NCI-H526 (cell line): ENCODE measurements at places on chromosomes 7 and 10.
A peak's percentile ranks its signal among the peaks of the same experiment; 100 is the strongest.

DNA sequence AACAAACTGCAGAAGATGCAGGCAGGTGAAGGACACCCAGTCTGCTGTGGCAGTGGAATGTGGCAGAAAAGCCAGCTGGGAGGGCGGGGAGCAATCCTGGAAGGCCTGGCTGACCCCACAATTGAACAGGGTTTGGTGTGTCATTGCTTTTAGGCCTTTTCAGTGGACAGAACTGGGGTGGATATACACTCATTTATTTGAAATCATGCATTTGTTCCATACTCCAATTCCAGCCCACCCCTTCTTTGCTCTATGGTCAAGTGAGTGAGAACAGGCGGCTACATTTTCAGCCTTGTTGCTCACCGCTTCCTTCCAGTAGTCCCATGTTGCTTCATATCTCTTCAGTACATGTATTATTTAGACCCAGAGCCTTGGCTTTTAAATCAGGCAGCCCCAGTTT lies 39.8 kb downstream of the PTPN12 start:
- no peak for DNase-seq

DNA sequence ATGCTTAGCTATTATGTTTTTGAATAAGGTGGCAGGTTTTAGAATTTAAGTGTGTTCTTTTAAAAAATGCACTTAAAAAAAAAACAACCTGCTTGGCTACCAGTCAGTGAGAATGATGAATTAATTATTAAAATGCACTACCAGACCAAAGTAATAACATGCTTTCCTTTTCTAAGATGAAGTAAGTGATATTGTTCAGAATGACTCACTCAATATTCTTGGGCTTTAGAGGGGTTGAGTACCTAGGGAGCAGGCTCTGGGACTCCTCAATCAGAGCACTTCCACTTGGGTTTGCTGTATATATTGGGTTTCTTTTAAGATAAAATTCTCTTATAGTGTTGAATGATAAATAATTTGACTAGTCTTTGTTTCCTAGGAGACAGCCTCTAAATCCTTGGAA lies 8.6 kb downstream of the STAM start:
- DNase-seq = no peak

GRCh38 chr7:50697748-50698147 lies 84.9 kb downstream of the GRB10 start:
- DNase-seq = no peak

- DNase-seq = no peak
Measured at GRCh38 chr7:15836041-15836440, 149.6 kb upstream of the MEOX2 start.

DNA sequence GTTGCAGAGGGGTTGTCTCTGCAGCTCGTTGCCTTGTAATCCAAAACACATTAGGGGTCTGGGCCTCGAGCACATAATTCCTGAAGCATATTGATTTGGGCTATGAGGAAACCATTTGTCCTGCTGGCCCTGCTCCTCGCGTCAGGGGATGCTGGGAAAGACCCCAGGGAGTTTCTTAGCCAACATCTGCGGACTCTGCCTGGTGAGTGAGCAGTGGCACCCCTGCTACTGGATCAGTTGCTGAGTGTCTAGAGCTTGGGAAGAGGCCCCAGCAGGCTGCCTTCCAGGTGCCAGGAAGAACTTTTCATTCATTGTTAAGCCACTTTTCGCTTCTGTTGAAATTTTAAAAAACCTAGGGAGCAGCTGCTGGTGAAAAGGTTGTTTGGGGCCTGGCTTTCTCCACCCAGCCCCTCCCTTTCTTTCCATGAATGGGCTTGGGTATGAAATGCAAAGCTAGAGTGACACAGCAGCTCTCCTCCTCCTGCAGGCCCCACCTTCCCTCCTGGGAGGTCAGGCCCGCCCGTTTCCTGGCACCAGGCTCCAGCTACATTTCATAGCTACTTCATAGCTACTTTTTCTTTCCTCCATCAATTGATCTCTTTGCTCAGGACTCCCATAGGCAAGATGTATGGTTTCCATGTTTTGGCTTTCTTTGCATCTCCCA lies 26.8 kb downstream of the TACR2 start:
- peak; percentile 21 for DNase-seq

- no peak for DNase-seq
Measured at GRCh38 chr7:25643770-25644394, 415.6 kb upstream of the NPVF start.

GRCh38 chr7:20223356-20223755 lies 6.2 kb upstream of the MACC1 start:
- no peak for DNase-seq

DNA sequence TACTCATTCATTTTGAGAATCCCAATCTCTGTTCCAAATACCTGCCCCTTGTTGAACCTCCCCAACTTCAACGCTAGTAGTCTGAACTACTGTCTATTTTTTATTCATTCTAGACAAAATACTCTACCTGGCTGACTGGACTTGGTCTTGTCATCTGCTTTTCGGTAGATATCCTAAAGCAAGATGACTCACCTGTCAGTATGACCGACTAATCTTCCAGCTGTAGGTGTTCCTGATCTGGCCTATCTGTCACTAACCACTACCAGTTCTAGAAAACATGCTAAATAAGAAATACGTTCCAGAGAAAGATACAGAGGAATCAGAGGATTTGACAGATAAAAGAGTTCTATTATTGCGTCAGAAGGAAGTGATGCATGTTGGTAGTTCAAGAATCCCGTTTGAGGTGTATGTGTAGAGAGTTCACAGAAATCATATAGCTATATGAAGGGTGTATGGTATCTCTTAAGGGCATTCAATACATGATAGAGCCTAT lies 81.1 kb downstream of the IDE start:
- DNase-seq = no peak

GRCh38 chr10:131453721-131454634 lies 142.5 kb upstream of the TCERG1L start:
- peak; percentile 78 for DNase-seq

- no peak for DNase-seq
Measured at GRCh38 chr10:49323171-49323895, 24.4 kb downstream of the C10orf71 start.

DNA sequence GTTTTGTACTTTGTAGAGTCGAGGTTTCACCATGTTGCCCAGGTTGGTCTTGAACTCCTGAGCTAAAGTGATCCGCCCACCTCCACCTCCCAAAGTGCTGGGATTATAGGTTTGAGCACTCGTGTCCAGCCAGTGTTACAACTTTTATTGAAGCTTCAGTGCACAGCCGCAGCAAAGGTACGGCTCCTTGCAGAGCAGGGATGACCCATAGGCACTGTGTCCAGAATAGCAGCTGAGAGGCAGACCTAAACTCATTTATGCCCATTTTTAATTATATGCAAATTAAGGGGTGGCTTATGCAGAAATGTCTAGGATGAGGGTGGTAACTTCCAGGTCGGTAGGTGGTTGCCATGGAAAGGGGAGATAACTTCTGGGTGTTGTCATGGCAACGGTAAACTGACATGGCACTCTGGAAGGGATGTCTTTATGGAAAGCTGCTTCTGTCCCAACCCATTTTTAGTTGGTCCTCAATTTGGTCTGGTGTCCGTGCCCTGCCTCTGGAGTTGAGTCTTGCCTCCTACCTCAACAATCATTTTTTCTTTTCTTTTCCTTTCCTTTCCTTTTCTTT lies 22.7 kb downstream of the NYAP1 start:
- DNase-seq = no peak

- no peak for DNase-seq
Measured at GRCh38 chr7:123348690-123349089, 148.9 kb upstream of the SLC13A1 start.

GRCh38 chr7:158574308-158575036 lies 13.2 kb downstream of the PTPRN2 start:
- DNase-seq = no peak

- DNase-seq = no peak
Measured at GRCh38 chr7:150330211-150330885, 7.0 kb upstream of the ACTR3C start.

DNA sequence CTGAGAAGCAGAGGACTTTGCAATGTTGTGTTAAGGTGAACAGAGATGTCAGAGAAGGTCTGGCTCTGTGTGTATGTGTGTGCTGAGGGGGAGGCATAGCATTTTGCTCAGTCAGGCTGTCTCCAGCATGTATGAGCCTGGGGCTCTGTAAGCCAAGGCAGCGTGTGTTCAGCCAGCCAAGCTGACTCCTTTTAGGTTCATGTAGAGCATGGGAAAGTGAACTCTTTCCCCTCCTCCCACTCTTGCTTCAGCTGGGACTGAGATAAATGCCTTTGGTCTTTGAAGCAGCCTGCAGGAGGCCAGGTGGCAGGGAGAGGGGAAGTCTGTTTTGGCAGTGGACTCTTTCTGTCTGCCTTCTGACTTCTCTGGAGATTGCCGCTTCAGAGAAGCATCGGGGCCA lies 3.8 kb downstream of the SFXN2 start:
- DNase-seq = no peak

- no peak for DNase-seq
Measured at GRCh38 chr10:92173996-92174395, 116.9 kb downstream of the CPEB3 start.

DNA sequence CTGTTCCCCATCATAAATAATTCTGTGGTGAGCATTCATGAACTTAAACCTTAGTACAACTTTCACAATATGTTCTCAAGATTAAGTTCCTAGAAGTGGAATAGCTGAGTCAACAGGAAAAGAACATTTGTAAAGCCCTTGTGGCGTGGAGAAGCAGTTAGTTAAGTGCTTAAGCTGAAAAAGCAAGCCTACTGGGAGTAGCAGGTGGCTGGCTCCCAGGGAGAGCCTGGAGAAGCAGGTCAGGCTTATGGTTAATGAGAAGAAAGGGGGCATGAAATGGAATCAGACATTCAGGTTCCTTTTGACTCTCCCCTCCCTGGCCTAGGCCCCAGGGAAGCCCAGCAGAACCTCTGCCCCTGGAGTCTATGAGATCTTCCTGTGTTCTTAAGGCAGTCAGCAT lies 35.3 kb downstream of the VSTM4 start:
- no peak for DNase-seq

DNA sequence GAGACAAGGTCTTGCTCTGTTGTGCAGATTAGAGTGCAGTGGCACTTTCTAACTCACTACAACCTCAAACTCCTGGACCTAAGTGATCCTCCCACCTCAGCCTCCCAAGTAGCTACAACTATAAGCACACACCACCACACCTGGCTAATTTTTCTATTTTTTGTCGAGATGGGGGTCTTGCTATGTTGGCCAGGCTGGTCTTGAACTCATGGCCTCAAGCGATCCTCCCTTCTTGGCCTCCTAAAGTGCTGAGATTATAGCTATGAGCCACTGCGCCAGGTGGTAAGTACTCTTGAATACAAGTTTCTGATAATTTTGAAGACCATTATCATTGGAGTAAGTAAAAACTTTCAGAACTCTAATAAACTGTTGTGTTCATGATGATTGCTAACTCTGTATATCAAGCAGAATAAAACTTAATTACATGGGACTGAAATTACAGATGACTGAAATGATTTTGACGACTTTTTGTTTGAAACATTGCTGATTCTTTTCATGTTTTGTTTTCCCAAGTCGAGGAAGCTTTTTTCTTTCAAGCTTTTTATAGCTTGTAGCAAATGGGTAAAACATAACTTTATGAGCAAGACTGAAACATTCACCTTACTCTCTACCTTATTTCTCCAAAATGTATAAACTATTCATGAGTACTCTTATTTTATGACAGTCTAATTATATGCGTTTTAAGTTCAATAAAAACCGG lies 14.6 kb downstream of the LARP4B start:
- no peak for DNase-seq

- DNase-seq = no peak
Measured at GRCh38 chr10:121465215-121465614, 133.0 kb downstream of the FGFR2 start.

DNA sequence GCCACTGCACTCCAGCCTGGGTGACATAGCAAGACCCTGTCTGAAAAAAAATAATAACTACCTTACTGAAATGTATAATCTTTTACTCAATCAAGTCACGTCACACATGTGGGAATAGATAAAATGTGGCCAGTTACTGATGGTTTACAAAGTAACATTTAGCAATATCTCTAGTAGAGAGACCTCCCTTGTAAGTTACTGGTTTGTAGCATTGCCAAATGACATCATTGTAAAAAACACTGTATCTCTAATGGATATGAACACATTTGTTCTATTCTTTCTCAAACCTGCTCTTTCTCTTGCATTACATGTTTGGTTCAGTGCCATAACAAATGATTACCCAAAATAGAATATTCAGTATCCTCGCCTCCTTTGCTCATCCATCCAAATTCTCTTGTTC lies 18.8 kb downstream of the TET1 start:
- DNase-seq = no peak

DNA sequence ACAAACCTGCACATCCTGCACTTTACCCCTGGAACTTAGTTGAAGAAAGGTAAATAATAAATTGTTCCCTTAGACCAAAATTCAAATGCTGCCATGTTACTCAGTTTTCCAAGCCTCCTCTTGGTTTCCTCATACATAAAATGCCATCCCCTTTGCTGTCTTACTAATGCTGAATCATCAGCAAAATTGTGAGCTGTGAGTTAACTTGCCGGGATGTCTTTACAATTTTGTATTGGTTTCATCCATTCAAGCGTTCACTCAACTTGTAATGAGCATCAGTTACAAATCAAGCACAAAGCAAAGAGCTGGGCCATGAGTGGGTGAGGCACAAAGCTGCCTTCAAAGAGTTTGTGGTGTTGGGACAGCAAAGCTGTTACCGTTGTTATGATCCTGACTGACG lies 395.8 kb upstream of the ZMIZ1 start:
- no peak for DNase-seq

- peak; percentile 88 for DNase-seq
Measured at GRCh38 chr7:112572669-112573301, 92.0 kb downstream of the LSMEM1 start.

GRCh38 chr10:114629824-114630730 lies 28.0 kb downstream of the ABLIM1 start:
- DNase-seq = no peak

DNA sequence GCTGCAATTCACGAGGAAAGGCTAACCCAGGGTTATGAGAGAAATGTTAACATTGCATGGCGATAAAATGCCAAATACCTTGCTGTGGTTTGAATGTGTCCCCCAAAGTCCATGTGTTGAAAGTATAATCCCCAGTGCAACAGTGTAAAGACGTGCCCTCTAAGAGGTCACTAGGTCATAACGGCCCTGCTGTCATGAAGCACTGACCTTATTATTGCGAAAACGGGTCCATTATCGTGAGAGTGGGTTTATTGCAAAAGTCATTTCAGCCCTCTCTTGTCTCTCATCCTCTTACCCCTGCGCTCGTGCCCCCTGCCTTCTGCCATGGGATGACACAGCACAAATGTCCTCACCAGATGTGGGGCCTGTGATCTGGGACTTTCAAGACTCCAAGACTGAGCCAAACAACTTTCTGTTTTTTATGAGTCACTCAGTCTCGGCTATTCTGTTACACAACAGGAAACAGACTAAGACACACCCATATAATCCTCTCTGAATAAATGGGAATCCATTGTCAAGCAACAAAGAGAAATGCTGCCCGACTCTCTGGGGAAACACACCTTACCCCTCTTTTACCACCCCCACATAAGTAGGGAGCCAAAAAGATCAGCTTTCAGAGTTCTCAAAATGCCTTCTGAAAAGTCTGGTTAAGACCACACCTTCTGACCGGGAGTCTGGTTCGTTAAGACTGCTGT lies 73.1 kb upstream of the UCN3 start:
- DNase-seq = no peak

- no peak for DNase-seq
Measured at GRCh38 chr7:150958062-150958552, 20.0 kb downstream of the KCNH2 start.
